ENCODE measurements at places on chromosomes 3 and 15.

- no peak for DNase-seq
Observed at GRCh38 chr3:39142067-39142466, 11.3 kb downstream of the CSRNP1 start.

- peak; percentile 50 for DNase-seq
Observed at GRCh38 chr3:127542441-127542952, 48.0 kb downstream of the TPRA1 start.

DNA sequence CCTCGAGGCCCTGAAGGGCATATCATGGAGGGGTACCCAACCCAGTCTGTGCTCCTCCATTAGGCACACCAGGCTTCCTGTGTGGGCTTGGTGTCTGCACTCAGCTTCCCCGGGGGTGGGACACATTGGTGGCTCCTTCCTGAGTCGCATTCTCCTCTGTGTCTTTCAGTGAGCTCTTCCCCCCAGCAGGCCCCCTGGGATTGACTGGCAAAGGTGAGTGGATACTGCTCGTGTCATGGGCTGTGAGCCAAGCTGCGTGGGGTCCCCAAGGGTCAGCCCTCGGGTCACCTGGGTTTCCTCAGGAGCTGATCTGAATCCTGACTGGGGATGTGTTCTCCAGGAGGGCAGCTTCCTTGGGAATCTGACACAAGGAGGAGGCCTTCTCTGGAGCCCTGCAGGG is 231.0 kb downstream of the SNRPN start:
- no peak for DNase-seq

DNA sequence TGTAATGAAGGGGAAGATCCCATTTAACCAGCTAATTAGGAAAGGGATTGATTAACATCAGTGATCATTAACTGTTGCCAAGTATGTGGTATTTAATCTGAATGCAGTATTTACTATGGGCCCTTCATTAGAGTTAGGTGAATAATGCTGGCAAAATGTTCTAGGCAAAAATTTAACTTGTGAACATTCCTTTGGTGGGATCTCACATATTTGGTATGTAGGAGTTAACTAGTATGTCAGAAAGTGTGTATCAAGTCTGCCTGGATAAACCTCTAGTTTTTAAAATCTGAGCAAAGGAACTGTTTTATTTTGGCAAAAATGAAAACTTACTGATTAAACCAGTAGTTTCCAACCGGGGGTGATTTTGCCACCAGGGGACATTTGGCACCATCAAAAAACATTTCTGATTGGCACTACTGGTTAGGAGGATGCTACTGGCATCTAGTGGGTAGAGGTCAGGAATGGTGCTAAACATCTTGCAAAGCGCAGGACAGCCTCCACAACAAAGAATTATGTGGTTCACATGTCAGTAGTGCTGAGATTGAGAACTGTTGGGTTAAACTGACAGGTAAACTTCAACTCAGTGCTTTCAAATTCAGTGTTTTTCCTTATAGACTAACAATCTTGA is 22.5 kb downstream of the LRTM1 start:
- DNase-seq, result no peak

GRCh38 chr3:263393-263792 is 66.8 kb downstream of the CHL1 start:
- DNase-seq, result no peak

GRCh38 chr3:61727435-61727834 is 166.1 kb downstream of the PTPRG start:
- no peak for DNase-seq

- no peak for DNase-seq
Observed at GRCh38 chr3:10888518-10889090, 72.6 kb downstream of the SLC6A11 start.
